ENCODE measurements at places on chromosomes 3 and 15. TPM values are rescaled to one million over a fixed set of nuclear protein-coding genes. Genes with fewer than 3 reads are reported as not detected.
A peak's percentile ranks its signal among the peaks of the same experiment; 100 is the strongest.

DNA sequence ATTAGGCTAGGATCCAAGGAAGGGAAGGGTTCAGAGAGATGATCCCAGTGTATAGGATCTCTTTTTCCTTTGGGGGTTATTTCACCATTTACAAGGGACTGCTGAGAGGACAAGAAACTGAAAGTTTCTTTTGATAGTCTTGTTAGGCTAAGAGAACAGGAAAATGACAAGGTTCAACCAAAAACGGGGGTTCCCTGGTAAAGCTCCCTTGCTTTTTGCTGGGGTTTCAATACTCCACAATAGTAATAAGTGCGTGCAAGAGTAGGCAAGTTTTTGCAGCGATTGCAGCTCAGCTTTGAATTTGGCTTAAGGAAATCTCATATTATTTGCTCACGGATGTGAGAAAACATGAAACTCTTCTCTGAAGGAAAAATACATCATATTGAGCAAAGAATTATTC lies 18.8 kb upstream of the SUSD5 start:
- no peaks in the 10 kb centered on the region for H3K4me1 ChIP-seq
- no peak overlapping the region for H3K27ac ChIP-seq
- H3K27me3 ChIP-seq, result no peaks in the 10 kb centered on the region
- no peak for DNase-seq
- H3K36me3 ChIP-seq, result no peaks in the 10 kb centered on the region
- no peak overlapping the region for H3K4me3 ChIP-seq

- H3K4me3 ChIP-seq, result no peak overlapping the region
- H3K27ac ChIP-seq, result no peak overlapping the region
- no peak for DNase-seq
- H3K27me3 ChIP-seq, result no peaks in the 10 kb centered on the region
- H3K4me1 ChIP-seq, result no peaks in the 10 kb centered on the region
- no peaks in the 10 kb centered on the region for H3K36me3 ChIP-seq
Measured at GRCh38 chr3:59872128-59872527, 822.3 kb upstream of the CFAP20DC start.

- no peaks in the 10 kb centered on the region for H3K27me3 ChIP-seq
- H3K4me1 ChIP-seq, result no peaks in the 10 kb centered on the region
- H3K4me3 ChIP-seq, result no peak overlapping the region
- no peak overlapping the region for H3K27ac ChIP-seq
- H3K36me3 ChIP-seq, result no peaks in the 10 kb centered on the region
Measured at GRCh38 chr3:78741066-78741645, 1026.6 kb downstream of the ROBO1 start.

Gene PLS1
- 42.2 TPM for total RNA-seq

- H3K4me1 ChIP-seq, result no peaks in the 10 kb centered on the region
- peak within 1 kb of the TSS; percentile 73 for H3K4me3 ChIP-seq
- no peaks in the 10 kb centered on the region for H3K36me3 ChIP-seq
- peak within 1 kb of the TSS; percentile 100 for H3K27ac ChIP-seq
- DNase-seq, result peak; percentile 95
Measured at GRCh38 chr3:48662753-48663488, at the start of gene CELSR3. Gene CELSR3 (minus strand): TSS chr3:48662886. CDS start chr3:48662634, 252 bp downstream.

Gene RASL12
- total RNA-seq, result 20.1 TPM

Gene CYP8B1
- not detected for total RNA-seq

DNA sequence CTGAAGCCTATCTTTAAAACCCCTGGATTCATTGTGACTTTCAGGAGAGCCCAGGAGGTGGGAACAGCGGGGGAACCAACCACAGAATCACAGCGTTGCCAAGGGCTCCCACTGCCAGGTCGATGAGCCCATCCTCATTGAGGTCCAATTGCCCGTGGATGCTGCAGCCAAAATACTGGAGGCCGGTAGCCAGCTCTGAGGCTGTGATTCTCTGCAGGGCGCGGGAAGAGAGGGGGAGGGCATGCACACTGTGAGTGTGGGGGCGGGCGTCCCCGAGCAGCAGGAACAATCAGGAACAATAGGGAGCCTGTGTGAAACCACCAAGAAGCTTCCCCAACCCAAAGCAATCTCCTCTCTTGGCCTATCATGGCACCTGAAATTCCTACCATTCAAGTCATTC lies 53.4 kb downstream of the FEM1B start:
- no peak for DNase-seq
- no peaks in the 10 kb centered on the region for H3K27me3 ChIP-seq
- H3K4me3 ChIP-seq, result no peak overlapping the region
- H3K4me1 ChIP-seq, result peaks cover 19% of the 10 kb centered on the region

- no peak overlapping the region for H3K27ac ChIP-seq
- no peaks in the 10 kb centered on the region for H3K4me1 ChIP-seq
- no peak for DNase-seq
- no peaks in the 10 kb centered on the region for H3K27me3 ChIP-seq
- H3K36me3 ChIP-seq, result no peaks in the 10 kb centered on the region
Measured at GRCh38 chr15:36263666-36264065, 315.8 kb upstream of the CDIN1 start.

DNA sequence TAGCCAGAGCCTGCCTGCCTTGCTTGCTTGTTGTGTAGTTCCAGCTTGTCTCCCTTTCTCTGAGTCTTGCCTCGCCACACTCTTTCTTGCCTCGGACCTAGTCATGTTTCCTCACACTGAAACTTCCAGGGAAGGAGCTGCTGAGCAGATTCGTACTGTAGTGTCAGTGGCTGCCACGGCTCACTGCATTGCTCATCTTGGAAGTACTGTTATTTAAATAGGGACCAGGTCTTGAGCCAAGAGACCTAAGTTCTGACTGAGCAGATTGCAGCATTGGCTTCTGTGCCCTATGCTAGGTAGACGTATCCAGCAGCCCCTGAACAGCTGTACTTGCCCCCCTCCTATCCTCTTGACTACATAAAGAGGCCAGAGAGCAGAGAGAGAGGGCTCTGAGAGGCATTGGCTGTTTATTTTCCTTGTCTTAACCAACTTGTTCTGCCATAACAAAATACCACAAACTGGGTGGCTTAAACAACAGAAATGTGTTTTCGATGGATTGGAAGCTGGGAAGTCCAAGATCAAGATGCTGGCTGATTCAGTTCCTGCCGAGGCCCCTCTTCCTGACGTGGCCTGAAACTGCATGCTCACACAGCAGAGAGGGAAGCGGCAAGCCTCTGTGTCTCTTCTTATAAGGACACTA lies 5.8 kb upstream of the RARRES1 start:
- DNase-seq, result no peak
- no peak overlapping the region for H3K4me3 ChIP-seq
- H3K36me3 ChIP-seq, result no peaks in the 10 kb centered on the region
- peaks cover 7% of the 10 kb centered on the region for H3K27me3 ChIP-seq
- no peak overlapping the region for H3K27ac ChIP-seq

DNA sequence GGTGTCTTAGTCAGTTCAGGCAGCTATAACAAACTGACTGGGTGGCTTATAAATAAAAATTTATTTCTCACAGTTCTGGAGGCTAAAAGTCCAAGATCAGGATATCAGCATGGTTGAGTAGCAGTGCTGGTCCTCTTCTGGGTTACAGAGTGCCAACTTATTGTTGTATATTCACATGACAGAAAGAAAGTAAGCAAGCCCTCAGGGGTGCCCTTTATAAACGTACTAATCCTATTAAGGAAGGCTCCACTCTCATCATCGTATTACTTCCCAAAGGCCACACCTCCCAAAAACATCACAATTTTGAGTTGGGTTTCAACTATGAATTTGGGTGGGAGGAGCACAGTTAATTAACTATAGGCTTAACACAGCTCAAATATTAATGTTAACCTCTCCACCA lies 653.0 kb downstream of the DIPK2A start:
- H3K27ac ChIP-seq, result no peak overlapping the region
- no peak for DNase-seq
- no peaks in the 10 kb centered on the region for H3K36me3 ChIP-seq
- no peaks in the 10 kb centered on the region for H3K27me3 ChIP-seq
- 0 out of 2 replicates have a peak, but pooled peaks cover 2% of the 10 kb centered on the region for H3K4me1 ChIP-seq

- no peaks in the 10 kb centered on the region for H3K36me3 ChIP-seq
- DNase-seq, result peak; percentile 83
- H3K27ac ChIP-seq, result no peak overlapping the region
- no peaks in the 10 kb centered on the region for H3K27me3 ChIP-seq
- H3K4me3 ChIP-seq, result no peak overlapping the region
Measured at GRCh38 chr3:108914774-108915641, 38.7 kb downstream of the GUCA1C start.

GRCh38 chr3:66371432-66371831 lies 129.4 kb downstream of the LRIG1 start:
- H3K27ac ChIP-seq, result no peak overlapping the region
- no peaks in the 10 kb centered on the region for H3K27me3 ChIP-seq
- peaks cover 3% of the 10 kb centered on the region for H3K4me1 ChIP-seq
- no peaks in the 10 kb centered on the region for H3K36me3 ChIP-seq

GRCh38 chr3:9915254-9916141 lies 1.4 kb upstream of the IL17RC start:
- peak overlapping the region; percentile 72 for H3K4me3 ChIP-seq
- H3K27ac ChIP-seq, result no peak overlapping the region
- peaks cover 17% of the 10 kb centered on the region for H3K4me1 ChIP-seq
- peaks cover 12% of the 10 kb centered on the region for H3K27me3 ChIP-seq
- DNase-seq, result peak; percentile 81

Gene HCN4
- 10.1 TPM for total RNA-seq

Gene HDGFL3
- total RNA-seq, result 67.1 TPM

Gene SLC9A9
- 1.6 TPM for total RNA-seq

- H3K27ac ChIP-seq, result no peak overlapping the region
- DNase-seq, result no peak
- H3K27me3 ChIP-seq, result no peaks in the 10 kb centered on the region
- H3K4me1 ChIP-seq, result no peaks in the 10 kb centered on the region
Measured at GRCh38 chr3:194849166-194849875, 163.6 kb downstream of the FAM43A start.

DNA sequence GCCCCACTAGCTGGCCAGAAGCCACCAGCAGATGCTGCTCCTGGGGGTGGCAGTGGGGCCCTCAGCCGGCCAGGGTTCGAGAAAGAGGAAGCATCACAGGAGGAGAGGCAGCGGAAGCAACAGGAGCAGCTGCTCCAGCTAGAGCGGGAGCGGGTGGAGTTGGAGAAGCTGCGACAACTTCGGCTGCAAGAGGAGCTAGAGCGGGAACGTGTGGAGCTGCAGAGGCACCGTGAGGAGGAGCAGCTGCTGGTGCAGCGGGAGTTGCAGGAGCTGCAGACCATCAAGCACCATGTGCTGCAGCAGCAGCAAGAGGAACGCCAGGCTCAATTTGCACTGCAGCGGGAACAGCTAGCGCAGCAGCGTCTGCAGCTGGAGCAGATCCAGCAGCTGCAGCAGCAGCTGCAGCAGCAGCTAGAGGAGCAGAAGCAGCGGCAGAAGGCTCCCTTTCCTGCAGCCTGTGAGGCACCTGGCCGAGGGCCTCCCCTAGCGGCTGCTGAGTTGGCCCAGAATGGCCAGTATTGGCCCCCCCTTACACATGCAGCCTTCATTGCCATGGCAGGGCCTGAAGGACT lies 17.5 kb upstream of the APEH start:
- H3K27ac ChIP-seq, result no peak overlapping the region
- H3K4me3 ChIP-seq, result no peak overlapping the region
- H3K36me3 ChIP-seq, result no peaks in the 10 kb centered on the region
- no peaks in the 10 kb centered on the region for H3K27me3 ChIP-seq

GRCh38 chr15:70186152-70186551 lies 88.4 kb upstream of the TLE3 start:
- H3K27me3 ChIP-seq, result no peaks in the 10 kb centered on the region
- no peaks in the 10 kb centered on the region for H3K36me3 ChIP-seq
- H3K4me1 ChIP-seq, result no peaks in the 10 kb centered on the region
- H3K4me3 ChIP-seq, result no peak overlapping the region
